ENCODE measurements at places on chromosomes 6 and 20.

GRCh38 chr6:155505608-155505989 is 50.0 kb upstream of the NOX3 start:
- DNase-seq, result no peak

GRCh38 chr6:36050305-36050704 is 22.7 kb downstream of the MAPK14 start:
- no peak for DNase-seq

- no peak for DNase-seq
Measured at GRCh38 chr6:90425161-90425641, 128.6 kb upstream of the BACH2 start.

DNA sequence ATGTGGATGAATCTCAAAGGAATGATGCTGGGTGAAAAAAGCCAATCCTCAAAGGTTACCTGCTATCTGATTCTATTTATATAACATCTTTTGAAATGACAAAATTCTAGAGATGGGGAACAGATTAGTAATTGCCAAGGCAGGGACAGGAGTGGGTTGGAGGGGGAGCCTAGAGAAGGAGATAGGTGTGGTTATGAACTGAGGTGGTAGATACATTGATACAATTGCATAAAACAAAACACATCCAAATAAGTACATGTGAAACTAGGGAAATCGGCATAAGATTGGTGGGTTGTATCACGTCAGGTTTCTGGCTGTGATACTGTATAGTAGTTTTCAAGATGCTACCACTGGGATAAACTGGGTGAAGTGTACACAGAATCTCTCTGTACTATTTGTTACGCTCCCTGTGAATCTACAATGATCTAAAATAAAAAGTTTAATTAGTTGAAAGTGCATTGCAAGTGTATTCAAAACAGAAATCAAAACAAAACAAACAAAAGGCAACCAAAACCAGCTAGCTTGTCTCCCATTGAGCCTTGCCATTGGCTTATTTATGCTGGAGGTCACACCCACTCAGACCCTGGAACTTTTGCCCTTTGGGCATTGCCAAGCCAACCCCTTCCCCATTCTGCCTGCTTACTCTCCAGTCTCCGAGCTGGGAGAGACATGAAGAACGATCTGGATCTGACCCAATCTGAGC is 27.8 kb downstream of the PPP1R16B start:
- no peak for DNase-seq

DNA sequence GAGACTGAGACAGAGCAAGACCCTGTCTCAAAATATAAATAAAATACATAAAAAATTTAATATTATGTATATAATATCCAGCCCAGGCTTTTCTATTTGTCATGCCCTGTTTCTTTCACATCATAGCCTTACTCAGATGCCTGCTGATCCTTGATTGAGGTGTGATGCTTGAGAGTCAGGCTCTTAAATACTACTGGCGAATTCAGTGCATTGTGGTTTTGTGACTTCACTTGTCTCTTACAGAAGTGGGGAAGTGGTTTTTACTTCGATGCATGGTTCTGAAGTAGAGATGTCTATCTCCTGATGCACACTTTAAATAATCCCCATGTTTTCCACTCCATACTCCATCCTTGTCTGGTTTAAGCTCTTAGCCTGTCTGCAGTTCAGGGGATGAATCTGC is 29.1 kb downstream of the ASXL1 start:
- DNase-seq, result no peak

GRCh38 chr20:38645980-38646858 is 44.6 kb downstream of the ARHGAP40 start:
- DNase-seq, result peak; percentile 83

DNA sequence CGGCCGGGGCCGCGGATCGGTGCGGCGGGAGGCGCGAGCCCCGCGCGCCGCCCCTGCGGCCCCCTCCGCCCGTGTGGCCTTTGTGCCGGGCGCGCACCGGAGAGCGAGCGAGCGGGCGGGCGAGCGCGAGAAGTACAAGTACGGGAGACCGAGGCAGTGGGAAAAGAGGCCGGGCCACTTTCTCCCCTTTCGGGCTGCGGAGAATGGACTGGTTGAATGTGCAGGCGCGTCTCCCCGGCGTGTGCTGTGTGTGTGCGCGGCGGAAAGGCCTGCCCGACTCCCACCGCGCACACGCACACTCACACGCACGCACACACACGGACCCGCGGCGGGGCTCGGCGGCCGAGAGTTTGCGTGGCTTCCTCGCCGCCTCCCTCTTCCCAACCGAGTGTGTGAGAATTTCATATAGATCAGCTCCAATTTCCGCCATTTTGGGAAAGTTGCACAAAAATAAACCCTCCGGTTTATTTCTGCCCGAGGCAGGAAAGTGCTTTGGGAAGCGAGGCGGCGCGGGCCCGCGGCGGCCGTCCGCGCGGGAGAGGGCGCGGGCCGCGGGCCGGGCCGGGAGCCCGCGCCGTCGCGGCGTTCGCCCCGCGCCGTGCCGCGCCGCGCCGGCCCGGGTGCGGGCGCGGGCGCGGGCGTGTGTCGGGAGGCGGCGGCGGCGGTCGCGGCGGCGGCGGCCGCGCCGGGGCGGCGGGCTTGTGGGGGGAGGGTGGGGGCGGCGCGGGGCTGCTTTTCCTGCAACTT is 1.1 kb downstream of the L3MBTL3 start:
- DNase-seq, result peak; percentile 63

- no peak for DNase-seq
Measured at GRCh38 chr20:8255945-8256632, 124.0 kb downstream of the PLCB1 start.

GRCh38 chr6:161660666-161661571 is 387.1 kb upstream of the AGPAT4 start:
- no peak for DNase-seq

DNA sequence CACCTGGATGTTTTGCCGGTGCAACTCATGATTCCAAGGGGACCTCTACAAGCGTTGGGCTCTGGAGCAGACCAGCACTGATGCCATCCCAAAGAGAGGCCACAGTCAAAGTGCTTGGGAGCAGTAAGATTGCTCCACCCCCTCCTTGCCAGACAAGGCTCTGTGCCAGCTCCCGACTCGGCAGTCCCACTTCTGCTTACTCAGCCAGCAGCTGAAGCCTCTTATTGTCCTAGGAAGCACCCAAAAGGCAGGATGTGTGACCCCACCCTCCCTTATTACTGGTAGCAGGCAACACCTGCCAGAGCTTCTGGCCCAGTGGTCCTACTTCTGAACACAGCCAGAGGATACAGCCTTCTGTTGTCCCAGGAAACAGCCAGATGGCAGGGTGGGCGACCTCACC is 614.2 kb downstream of the TENT5A start:
- no peak for DNase-seq

DNA sequence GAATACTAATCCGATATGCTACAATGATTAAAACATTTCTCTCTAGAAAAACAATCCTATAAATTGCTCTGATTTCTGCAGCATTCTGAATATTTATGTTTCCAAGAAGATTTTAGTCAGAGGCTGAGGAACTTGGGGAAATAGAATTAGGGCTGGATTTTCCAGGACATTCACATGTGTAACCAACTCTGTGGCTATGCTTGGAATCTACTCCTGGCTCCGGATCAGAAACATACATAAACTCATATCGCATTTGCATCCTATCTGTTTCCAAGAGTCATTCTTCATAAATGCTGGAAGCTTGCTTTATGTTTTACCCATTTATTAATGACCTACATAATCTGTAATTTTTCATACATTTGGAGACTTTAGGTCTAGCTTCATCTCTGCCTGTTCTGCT is 459.9 kb upstream of the MARCKS start:
- DNase-seq, result no peak

DNA sequence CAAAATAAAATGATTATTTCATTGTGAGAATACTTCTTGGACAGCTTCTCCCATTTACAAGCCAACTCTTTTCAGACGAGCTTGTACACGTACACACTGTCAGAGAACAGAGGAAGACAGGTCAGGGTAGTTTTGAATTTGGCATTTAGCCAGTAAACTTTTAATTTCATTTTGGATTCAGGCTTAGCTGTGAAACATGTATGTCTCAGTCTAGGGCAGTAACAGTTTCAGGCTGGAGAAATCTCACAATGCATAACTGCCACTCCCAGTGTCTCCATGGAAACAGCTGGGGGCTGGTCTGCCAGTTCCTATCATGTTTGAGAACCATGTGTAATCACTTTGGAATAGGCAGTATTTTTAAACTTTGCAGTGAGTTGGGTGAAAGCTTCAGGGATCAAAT is 22.0 kb upstream of the QKI start:
- DNase-seq, result no peak

- DNase-seq, result no peak
Measured at GRCh38 chr6:158037771-158038170, 56.1 kb downstream of the SYNJ2 start.

DNA sequence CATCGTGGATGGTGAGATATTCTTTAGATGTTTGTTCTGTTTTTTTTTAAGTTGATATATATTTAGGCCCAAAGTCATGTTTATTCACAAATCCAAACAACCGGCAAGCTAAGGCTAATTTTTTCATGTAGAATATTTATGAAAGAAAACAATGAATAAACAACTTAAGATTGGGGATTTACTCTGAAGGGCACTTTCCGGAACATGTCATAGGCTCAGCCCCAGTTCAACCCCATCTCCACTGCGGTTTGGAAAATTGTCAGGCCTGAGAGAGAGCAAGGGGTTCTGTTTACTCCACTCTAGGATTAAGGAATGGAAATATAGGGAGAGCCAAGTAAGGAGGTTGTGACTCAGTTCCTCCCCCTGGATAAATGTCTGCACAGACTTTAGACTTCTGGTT is 18.3 kb downstream of the RPS6KA2 start:
- no peak for DNase-seq

DNA sequence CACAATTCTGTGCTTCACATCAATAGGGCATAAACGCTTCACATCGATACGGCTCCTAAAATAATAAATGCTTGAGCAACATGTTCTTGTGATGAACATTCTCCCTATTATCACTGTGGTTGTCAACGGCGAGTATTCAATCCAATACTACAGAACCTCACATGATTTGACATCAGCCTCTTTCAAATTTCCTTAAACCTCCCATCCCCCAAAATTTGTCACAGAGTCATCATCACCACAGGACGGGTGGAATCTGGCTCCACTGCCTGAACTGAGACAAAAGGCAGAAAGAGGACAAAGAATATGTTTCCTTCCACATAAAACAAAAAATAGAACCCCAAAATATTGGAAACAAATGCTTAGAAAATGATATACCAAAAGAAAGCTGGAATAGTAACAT is 7.3 kb downstream of the THEMIS start:
- no peak for DNase-seq

DNA sequence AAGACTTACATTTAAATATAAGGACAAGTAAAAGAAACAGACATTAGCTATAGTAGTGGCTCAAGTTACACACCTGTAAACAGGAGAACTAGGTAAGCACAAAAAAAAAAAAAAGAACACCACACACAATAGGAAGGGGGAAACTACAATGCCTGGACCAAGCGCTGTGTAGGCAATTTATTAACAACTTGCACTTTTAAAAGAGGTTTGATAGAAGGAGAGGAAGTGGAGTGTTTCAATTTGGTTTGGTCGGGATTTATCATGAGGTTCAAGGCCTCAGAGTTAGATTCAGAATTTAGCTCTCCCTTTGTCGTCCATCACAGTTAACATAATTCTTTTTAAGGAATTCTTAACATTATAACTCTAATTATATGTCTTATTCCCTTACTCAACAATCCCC is 1.1 kb upstream of the USP49 start:
- no peak for DNase-seq

DNA sequence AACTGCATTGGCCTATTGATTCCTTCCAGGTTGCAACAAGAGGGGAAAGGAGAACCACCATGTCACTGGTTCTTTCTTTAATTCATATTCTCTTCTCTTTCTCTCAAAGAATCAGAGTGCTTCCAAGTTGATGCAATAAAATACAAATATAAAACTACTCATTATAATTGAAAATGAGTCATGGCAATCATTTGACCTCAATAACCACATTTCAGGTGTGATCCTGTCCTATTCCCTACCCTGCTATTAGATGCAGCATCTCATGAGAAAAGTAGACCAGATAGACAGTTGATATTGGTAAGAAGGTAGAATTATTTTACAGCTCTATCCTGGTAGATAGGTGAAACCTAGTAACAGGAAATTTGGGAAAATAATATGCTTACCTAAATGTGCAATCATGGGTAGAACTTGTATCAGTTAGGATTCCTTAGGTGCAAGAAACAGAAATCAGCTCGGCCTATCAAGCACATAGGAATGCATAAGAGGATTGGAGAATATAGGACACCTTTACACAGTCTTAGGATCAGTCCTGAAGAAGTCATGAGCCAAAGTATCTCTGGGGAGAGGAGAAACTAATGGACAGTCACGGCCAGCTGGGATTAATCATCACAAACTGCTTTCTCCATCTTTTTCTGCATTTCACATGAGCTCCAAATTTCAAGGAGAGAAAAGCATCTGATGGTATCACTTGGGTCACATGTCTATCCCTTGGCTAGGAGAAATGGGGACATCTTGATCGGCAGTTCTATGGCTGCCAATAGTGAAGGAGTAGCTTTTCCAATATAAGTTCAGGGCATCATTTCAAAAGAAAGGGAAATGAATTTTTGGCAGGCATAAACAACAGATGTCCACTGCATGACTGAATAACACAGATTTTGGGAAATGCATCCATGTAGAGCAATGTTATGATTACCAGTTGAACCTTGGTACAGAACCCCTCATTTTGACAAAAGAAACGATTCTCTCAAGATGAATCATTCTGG is 19.3 kb upstream of the RNF146 start:
- no peak for DNase-seq

DNA sequence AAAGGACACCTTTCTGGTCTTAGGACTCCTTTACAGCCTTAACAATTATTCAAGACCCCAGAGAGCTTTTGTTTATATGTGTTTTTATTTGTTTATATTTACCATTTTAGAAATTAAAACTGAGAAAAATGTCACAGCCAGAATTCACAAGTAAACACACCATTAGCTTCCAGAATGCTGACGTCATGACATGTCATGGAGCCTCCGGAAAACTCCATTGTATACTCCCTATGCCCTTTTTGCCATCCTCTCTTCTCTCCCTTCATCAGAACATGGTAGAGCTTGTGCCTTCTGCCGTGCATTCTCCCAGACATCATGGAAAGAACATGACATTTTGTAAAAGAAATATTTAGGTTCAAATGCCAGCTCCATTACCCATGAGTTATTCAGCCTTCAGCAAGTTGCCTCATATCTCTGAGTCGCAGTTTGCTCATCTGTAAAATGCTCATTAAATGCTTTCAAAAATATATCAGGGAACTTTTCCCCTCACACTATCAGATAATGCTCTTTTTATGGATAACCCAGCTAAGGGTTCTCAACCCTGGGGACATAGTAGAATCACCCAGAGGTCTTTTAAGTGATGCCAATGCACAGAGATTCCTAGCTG is 27.8 kb downstream of the TNFAIP3 start:
- DNase-seq, result no peak

- no peak for DNase-seq
Measured at GRCh38 chr6:128242765-128243403, 277.5 kb downstream of the PTPRK start.

GRCh38 chr6:11586117-11586516 is 48.6 kb downstream of the TMEM170B start:
- DNase-seq, result no peak

- no peak for DNase-seq
Measured at GRCh38 chr6:98894810-98895209, 52.9 kb downstream of the FBXL4 start.

Measured in sciatic nerve (tissue), 2 donors.